Stromal cell of bone marrow (primary cell): ENCODE measurements at places on chromosomes 16 and 17.

DNA sequence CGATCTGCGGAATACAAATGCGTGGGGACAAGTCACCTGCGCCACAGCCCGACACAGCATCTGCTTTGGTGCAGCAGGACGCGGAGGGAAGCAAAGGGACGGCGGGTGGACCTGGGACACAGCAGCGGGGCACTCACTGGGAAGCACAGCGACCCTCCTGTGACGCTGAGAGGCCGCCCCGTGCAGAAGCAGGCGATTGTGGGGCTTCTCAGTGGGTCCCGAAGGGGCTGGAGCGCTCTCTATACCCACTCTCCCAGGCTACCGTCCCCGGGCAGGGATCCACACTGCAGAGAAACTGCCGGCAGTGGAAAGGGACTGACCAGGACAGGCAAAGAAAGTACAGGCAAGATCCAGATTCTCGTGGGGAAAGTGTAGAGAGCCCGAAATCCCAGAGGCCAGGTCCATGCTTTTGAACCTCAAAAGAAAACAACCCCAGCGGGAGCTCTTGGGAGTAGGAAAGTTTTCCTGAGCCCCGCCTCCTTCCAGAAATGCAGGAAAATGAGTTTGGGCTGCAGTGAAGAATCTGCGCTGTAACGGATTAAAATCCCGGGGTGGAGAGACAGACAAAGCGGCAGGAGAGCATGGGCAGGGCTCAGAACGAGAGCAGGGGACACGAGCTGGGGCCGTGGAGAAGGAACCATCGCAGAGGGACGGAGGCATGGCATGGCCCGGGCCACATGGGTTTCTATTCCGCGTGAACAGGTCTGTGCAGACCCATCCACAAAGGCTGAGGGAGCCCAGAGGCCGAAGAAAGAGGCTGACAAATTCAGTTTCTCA lies 12.7 kb downstream of the COX4I1 start:
- no peak for DNase-seq

- DNase-seq = no peak
These were observed 78.4 kb downstream of the MPRIP start for GRCh38 chr17:17120701-17121100.

DNA sequence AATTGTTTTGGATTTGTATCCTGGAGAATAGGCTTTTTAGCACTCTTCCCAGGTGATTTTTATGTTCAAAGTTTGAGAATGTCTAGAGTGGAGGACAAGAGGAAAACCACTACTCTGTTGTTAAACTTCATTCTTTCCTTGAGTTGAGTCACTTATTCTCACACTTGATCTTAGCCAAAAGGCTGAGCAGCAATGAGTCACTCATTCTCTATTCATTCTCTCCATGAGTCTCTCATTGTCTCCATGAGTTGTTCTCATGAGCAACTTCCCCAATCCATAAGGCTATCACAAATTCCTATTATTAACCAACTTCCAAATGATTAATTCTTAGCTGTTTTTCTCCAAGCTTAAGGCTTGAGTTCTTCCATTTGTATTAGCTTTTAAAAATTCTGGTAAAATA lies 1393.3 kb downstream of the CDH8 start:
- peak; percentile 13 for DNase-seq

DNA sequence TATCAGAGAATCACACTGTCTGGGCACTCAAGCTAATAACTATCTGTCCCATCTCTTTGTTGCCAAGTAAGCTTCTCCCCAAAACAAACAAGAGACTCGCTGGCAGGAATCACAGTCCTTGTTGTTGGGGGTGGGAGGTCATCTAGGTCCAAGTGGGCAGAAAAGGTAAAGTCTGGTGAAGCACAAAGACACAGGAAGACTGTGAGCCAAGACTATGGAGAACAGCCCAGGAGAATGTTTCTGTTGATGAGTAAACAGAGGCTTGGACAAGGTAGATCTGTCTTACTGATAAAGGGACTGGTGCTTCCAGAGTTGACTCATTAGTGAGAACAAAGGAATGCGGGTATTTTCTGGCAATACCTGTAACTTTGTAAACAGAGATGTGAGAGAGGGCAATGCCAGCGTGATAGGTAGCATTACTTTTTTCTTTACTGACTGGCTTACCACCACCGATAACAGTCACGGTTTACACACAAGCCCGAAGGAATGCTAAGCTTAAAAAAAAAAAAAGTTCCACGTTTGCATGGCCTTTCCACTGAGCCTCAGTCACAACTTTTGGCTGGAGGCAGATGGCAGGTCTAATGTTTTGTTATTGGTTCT lies 11.5 kb upstream of the MMD start:
- no peak for DNase-seq

GRCh38 chr16:69860233-69861231 lies 90.6 kb upstream of the CLEC18A start:
- DNase-seq = no peak

GRCh38 chr17:81336930-81337325 lies 41.8 kb upstream of the SLC38A10 start:
- no peak for DNase-seq

GRCh38 chr16:50838885-50839284 lies 97.0 kb downstream of the CYLD start:
- no peak for DNase-seq

- DNase-seq = no peak
These were observed 76.5 kb downstream of the AATF start for GRCh38 chr17:37025238-37025637.

DNA sequence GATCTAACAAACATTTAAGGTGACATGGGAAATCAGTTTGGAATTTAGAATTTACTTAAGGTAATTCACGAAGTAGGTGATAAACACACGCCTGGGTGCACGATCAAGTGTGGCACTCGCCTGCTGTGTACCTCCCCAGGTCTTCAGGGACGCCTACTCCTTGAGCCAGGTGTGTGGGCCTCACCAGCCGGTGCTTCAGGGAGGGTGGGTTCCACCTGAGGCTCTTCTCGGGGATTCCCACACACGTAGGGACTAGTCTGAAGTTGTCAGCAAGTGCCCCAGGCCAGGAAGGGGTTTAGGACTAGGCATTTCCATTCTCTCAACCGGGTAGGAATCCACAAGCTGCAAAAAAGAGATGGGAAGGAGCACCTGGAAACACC lies 9.8 kb upstream of the NAT9 start:
- no peak for DNase-seq
